Activated CD4-positive, alpha-beta T cell treated with anti-CD3 and anti-CD28 coated beads, Interleukin-2, Interleukin-4, amounts not matched to agents 100 ng/mL and 50 ng/mL, durations not matched to agents 16 hours and 8 hours (primary cell): ENCODE measurements at places on chromosomes 4 and X.

GRCh38 chr4:138945401-138945800 lies 70.2 kb upstream of the NOCT start:
- DNase-seq, result no peak

- no peak for DNase-seq
Measured at GRCh38 chr4:75036046-75036830, 103.3 kb downstream of the PARM1 start.

GRCh38 chrX:140099221-140099620 lies 133.9 kb upstream of the CXorf66 start:
- DNase-seq, result no peak

DNA sequence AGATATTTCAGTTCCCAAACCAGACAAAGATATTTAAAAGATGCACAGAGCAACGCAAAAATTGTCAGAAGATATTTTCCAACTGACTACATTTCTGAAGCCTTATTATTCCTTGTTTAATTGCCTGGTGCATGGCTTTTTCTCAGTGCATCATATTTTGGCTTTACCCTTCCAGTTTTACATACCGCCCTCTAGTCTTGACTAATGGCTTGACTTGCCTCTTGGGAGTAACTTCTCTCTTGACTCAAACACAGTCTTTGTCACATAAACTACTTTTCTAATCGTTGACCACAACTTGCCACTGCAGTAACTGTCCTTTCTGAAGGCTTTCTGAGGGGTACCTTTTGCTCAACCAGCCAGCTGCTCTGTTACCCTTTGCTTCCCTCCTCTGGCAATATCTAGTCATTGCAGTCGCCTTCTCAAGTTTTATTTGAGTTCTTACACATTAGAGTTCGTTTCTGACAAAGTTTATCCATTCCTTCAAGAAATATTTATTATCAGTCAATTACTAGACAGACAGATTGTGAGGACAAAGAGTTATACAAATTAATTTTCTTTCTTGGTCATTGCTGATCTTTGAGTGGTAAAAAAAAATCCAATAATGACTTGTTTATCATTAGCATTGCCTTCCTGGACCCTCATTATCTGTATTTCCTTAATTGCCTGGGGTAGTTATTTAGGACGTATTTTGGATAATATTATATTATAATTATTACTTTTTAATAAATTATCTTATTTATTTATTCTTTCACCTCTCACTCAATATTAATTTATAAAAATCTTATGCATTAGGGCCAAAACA lies 506.9 kb upstream of the PCDH10 start:
- DNase-seq, result peak; percentile 9

- no peak for DNase-seq
Measured at GRCh38 chrX:26613956-26614355, 398.0 kb downstream of the MAGEB5 start.

DNA sequence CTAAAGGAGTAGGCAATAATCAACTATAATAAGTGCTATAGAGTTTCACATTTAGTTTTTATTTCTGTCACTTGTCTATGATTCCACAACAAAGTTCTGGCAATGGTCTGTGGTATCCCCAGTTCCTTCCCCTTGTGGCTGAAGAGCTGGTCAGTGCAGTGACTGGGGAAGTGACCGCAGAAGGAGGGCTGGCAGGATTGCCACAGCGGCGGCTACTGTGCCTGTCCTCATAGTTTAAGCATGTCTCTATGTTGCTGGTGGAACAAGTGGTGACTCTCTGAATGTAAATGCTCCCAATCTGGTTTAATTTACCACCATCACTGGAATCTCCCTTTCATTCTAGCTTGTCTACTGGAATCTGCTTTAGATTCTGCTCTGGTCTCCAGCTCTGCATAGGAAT lies 170.6 kb upstream of the GK2 start:
- no peak for DNase-seq

- peak; percentile 45 for DNase-seq
Measured at GRCh38 chrX:66012094-66012534, 27.8 kb downstream of the VSIG4 start.

GRCh38 chr4:80463509-80463908 lies 128.0 kb downstream of the CFAP299 start:
- no peak for DNase-seq

DNA sequence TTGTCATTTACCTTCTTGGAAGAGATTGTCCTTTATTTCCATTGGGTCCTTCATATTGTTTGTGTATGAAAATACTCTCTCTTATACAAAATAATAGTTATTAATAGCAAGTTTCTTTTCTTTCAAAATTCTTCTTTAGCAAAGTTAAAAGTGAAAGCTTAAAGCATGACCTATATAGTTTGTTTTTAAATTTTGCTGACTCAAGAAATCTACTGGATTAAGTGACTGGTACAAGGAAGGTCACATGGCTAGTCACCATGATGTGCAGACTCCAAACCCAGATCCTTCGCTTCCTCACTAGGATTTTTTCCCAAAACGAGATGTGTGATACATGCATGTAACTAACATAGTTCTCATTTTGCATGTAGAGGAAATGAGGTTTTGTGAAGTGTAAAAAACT lies 322.7 kb downstream of the FRMPD4 start:
- DNase-seq, result no peak

GRCh38 chr4:58849026-58849425 lies 1738.8 kb upstream of the IGFBP7 start:
- DNase-seq, result no peak

DNA sequence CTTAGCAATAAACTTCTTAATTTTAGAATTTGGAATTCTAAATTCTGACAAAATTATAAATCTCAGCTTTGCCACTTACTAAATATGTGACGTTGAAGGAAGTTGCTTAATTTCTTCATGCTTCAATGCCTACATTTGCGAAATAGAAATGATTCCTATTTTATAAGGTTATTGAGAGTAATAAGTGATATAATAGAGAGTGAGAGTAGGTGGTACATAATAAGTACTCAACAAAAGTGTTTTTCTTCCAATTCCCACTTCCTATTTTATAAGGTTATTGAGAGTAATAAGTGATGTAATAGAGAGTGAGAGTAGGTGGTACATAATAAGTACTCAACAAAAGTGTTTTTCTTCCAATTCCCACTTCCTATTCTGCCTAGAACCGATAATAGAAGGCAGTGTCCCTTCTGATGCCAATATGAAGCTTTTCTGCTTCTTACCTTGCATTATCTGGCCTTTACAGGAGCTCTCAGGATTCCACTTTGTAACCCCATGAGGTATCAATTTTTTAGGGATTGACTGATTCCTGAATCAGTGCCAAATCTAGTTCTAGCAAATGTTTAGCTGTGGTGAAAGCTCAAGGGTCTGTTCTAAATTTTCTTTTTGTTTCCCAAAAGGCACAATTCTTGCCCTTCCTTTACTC lies 31.4 kb downstream of the VSIG4 start:
- no peak for DNase-seq

DNA sequence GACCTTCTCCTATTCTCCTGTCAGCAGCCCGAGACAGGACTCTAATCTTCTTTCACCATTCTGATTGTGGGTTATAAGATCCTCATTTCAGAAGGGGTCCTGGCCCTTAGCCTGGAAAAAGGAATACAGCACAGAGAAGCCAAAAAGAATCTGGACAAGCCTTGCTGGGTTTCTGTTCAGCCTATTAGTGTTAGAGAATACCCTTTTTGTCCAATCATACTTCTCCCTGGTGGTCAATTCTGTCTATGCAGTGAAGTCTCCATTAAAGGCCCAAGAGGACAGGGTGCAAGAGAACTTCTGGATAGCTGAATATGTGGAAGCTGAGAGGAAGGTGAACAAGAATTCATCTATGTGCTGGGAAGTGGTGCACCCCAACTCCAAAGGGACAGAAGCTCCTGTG lies 105.7 kb upstream of the AGA start:
- no peak for DNase-seq

GRCh38 chrX:83511208-83511607 lies 3.1 kb downstream of the POU3F4 start:
- no peak for DNase-seq

DNA sequence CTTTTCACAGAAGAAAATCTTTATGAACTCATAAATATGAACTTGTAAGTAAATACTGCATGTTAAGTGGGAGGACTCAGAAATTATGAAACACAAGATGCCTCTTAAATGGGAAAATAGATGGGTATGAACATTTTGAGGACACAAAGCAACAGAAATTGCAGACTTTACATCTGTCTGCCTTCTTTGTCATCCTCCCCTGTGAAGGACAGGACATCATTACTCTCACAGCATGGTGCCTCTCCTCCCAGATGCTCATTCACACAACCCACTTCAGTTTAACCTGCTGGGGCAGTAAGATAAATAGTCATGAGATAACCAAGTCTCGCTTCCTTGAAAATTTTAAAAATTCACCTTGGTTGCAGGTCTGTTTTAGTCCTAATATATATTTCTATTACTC lies 144.5 kb downstream of the APBB2 start:
- DNase-seq, result no peak

DNA sequence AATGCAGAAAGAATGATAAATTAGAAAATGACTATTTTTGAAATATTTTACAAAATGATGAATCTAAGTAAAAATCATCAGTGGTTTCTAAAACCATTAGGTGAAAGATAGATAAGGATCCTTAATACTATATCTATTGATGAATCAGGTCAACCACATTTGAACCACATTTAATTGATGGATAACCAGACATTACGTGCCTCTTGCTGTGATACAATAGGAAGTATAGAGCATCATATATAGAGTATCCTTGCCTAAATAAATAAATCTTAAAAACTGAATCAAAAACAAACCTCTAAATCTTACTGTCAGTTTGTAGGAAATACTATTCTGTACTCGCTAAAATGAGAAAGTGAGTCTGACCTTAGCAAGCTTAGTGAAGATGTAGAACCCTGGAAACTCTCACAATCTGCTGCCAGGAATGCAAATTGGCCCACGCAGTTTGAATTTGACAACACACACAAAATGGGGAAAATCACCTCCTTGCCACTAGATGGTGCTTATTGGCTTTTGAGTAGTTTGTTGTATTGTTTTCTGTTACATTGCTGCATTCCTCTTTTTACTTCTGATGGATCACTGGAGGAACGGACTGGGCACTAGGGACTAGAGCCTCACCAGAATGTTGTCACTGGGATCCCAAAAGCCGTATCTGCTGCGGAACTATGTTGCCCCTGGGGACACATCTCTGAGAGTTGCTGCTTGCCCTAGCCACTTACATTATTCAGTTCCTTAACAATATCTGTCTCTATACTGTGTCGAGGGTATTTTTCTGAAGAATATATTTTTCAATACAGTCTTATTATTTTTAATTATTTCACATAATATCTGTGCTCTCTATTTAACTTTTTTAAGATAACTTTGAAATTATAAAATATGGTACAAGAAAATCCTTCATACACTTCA lies 25.4 kb upstream of the SLAIN2 start:
- DNase-seq, result peak; percentile 38

DNA sequence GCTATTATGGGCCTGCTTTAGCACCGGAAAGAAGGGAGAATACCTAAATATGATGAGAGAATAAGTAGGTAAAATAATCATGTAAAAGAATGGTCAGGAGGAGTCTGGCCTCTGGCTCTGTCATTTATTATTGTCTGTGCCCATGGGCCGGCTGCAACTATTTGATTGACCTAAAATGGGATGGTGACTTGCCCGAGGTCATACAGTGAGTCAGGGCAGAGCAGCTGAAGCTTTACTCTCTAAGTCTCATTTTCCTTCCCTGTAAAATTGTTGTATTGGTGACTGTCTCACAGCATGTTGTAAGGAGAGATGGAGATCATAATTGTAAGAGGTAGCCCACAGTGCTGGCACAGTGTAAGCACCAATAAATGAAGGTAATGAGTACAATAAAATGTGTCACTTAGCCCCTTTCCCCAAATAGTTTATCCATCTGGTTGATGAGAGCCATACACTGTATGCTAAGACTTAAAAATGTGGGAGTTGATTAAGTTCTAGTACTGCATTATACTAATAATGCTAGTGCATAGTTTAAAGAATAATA lies 39.6 kb downstream of the RUFY3 start:
- no peak for DNase-seq

DNA sequence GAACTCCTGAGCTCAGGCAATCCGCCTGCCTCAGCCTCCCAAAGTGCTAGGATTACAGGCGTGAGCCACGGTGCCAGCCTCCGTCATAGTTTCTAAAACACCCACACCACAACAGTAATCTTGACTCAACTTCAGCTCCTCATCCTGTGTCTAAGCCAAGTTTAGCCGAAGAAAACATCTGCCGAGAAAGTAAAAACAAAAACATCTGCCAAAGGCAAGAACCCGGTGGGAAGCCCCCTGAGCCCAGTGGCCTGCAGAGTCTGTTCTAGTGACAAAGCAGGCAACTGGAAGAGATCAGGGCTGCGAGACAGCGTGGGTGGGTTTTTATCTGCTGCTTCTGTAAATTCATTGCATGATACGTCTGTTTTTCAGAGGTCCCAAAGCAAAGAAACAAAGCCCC lies 26.6 kb upstream of the CD99 start:
- DNase-seq, result no peak

DNA sequence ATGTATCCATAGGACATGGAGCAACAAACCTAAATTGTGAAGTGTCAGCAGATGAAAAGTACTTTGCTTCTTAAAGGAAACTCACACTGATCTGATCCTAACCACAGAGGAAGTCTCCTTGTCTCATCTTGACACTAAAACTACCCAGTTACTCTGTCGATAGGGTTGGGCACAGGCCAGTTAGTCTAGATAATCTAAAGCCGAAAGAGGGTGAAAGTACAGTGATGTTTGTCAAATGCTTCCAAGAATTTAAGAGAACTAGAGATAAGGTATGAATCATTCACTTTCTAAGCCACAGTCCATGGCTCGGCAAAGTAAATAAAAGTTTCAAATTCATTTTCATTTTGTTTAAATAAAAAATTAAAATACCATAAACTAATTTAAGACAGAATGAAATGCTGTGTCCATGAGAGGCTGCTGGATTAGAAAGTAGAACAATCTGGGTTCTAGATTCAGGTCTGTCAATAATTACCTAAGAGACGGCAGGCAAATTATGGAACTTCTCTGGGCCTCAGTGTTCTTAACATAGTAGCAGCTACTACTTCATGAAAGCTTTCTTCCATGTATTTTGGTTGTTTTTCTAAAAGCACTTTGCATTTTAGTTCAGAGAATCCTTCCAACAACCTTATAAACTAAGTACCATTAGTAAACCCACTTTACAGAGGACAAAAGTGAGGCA lies 176.7 kb downstream of the LDB2 start:
- peak; percentile 1 for DNase-seq

GRCh38 chrX:69015156-69015555 lies 150.1 kb downstream of the PJA1 start:
- no peak for DNase-seq

- peak; percentile 68 for DNase-seq
Measured at GRCh38 chr4:9762823-9763475, 18.5 kb upstream of the DRD5 start.

GRCh38 chr4:3207531-3208037 lies 41.4 kb upstream of the MSANTD1 start:
- no peak for DNase-seq

GRCh38 chr4:24265989-24266388 lies 318.4 kb downstream of the DHX15 start:
- DNase-seq, result no peak

- no peak for DNase-seq
Measured at GRCh38 chr4:138085736-138086305, 156.3 kb downstream of the SLC7A11 start.

- peak; percentile 46 for DNase-seq
Measured at GRCh38 chr4:56410247-56411062, 23.2 kb upstream of the AASDH start.

GRCh38 chrX:129553619-129554288 lies 13.7 kb downstream of the OCRL start:
- DNase-seq, result no peak

GRCh38 chrX:77003956-77004355 lies 443.2 kb upstream of the FGF16 start:
- DNase-seq, result peak; percentile 73

GRCh38 chr4:1317177-1318045 lies 27.7 kb downstream of the MAEA start:
- no peak for DNase-seq

- DNase-seq, result no peak
Measured at GRCh38 chr4:102757681-102758080, 3.1 kb downstream of the MANBA start.
